ENCODE measurements at places on chromosomes 6 and 20.
A peak's percentile ranks its signal among the peaks of the same experiment; 100 is the strongest.

- DNase-seq: peak; percentile 4
Measured at GRCh38 chr6:127497410-127497809, 21.7 kb downstream of the MTCL3 start.

DNA sequence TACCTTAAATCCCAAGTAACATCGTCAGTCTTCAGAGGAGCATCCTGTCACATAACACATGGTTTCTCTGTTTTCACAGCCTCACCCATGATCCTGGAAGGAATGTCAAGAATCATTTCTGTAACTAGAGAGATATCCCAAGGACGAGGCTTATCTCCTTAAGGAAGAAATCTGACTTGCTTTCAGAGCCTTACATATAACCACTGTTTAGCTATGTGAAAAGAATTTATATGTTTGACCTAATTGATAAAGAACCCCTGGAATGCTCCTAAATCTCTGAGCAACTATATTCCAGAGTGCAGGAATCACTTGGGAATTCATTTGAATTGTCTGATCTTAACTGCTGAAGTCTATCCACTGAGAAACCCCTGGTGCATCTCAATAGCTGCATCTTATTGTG is 243.1 kb downstream of the ALDH8A1 start:
- DNase-seq: no peak

GRCh38 chr20:3199976-3200755 is 4.3 kb downstream of the DDRGK1 start:
- no peak for DNase-seq

DNA sequence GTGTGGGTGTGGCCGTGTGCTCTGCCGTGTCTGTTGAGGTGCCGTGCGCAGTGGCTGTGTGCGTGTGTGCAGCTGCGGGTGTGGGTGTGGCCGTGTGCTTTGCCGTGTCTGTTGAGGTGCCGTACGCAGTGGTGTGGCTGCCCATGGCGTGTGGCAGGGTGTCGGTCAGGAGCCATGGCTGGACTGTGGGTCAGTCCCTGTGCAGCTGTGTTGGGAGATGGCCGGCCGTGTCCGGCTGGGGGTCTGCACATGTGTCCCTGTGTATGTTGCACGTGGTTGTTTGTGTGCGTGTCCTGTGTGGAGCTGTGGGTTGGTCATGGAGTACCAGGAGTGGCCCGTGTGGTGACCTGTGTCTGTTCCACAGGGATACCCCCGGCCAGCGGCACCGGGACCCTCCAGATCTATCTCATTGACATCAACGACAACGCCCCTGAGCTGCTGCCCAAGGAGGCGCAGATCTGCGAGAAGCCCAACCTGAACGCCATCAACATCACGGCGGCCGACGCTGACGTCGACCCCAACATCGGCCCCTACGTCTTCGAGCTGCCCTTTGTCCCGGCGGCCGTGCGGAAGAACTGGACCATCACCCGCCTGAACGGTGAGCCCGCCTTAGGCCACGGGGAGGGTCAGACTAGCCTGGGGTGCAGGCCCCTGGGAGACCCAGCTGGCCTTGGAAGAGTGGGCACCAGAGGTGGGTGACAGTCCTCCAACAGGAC is 137.7 kb downstream of the TAF4 start:
- DNase-seq: no peak

- DNase-seq: no peak
Measured at GRCh38 chr6:121539439-121539838, 104.0 kb downstream of the GJA1 start.

- DNase-seq: no peak
Measured at GRCh38 chr6:167127785-167128531, 5.1 kb downstream of the CCR6 start.

DNA sequence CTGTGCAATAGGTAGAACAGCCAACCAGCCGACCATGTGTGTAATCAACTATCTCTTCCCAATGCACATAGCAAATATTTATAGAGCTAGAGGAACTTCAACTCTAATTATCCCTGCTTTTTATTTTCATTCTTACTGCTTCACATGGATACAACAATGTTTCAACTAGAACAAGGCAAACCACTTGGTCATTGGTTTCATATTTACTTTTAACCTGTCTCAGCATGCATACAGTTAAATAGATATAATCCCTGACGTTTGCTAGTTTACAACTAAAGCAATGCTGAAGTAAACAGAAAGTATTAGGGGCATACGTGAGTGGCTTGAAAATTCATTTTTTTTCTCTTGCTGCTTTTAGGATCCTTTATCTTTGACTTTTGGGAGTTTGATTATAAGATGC is 318.5 kb upstream of the MAP3K7 start:
- DNase-seq: no peak

DNA sequence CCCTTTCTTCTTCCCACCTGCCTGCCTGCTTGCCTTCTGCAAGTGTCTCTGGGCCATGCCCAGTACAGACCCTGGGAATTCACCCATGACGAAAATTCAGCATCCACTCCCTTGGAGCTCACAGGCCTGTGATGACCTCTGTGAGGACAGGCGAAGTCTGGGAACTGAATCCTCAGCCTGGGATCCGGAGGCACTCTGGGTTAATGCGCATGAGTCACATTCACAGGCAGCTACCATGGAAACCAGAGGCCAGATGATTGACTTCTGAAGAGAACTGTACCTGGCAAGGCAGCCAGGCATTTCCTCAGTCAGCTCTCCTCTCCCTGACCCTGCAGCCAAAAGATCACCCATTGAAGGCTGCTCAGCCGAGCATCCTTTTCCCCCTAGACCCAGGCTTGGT is 41.0 kb downstream of the SLC9A8 start:
- DNase-seq: peak; percentile 11

- no peak for DNase-seq
Measured at GRCh38 chr6:41679696-41680095, 41.4 kb downstream of the MDFI start.

GRCh38 chr6:27837625-27838057 is 74.6 kb downstream of the OR2B2 start:
- DNase-seq: no peak

- DNase-seq: no peak
Measured at GRCh38 chr6:150006961-150007464, 18.3 kb downstream of the RAET1L start.

GRCh38 chr20:5658912-5659345 is 91.3 kb upstream of the SHLD1 start:
- DNase-seq: no peak

- no peak for DNase-seq
Measured at GRCh38 chr20:1707588-1708449, 50.2 kb upstream of the SIRPG start.

DNA sequence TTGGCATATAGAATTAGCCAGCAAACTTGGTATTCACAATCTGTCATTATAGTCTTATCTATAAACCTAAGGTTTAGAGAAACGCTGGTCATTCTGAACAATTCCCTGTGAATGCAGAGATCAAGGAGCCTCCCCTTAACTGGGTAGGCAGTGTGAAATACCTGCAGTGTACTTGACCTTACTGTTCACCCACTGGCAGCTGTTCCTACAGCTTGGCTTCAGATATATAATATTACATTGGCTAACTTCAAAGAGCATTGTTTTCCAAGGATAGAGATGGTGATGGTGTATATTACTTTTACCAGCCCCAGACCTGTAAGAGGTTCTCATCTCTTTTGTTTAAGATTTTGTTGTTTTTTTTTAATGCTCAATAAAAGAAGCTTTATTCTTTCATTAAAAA is 168.3 kb downstream of the ESR1 start:
- no peak for DNase-seq

DNA sequence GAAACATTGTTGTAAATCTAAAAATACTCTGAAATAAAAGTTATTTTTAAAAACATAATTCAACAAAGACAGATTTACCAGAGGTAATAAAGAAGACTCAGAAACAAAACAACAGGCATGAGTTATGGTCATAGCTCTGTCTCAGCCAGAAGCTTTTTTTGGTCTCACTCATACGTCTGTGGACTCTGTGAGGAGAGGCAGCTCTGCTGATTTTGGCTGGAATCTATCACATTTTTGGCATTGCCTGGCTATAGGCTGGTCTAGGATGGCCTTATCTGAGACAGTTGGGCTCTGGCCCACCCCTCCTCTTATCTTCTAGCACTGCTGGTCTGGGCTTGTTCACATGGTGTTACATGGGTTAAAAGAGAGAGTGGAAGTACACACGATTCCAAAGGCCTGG is 514.0 kb upstream of the BTBD3 start:
- no peak for DNase-seq

DNA sequence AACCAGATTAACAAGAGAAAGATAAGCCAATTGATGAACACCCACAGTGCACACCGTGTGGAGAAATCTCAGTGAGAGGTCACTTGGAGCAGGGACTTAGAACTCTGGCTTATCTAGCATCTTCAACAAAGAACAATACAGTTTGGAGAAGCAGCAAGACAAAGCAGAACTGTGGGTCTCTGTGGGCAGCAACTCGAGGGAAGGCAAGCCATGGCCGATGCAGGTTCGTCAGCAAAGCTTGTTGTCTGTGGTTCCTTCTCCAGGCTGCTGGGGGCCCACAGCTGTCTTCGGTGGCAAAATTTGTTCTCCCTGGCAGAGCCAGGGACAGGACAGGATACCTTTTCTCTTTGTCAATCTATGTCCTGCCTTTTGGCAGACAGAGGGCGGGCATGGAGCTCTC is 22.1 kb downstream of the RPP40 start:
- no peak for DNase-seq

GRCh38 chr20:38548356-38549083 is 32.5 kb upstream of the ADIG start:
- DNase-seq: no peak

- DNase-seq: no peak
Measured at GRCh38 chr20:57211908-57212533, 54.4 kb downstream of the BMP7 start.

DNA sequence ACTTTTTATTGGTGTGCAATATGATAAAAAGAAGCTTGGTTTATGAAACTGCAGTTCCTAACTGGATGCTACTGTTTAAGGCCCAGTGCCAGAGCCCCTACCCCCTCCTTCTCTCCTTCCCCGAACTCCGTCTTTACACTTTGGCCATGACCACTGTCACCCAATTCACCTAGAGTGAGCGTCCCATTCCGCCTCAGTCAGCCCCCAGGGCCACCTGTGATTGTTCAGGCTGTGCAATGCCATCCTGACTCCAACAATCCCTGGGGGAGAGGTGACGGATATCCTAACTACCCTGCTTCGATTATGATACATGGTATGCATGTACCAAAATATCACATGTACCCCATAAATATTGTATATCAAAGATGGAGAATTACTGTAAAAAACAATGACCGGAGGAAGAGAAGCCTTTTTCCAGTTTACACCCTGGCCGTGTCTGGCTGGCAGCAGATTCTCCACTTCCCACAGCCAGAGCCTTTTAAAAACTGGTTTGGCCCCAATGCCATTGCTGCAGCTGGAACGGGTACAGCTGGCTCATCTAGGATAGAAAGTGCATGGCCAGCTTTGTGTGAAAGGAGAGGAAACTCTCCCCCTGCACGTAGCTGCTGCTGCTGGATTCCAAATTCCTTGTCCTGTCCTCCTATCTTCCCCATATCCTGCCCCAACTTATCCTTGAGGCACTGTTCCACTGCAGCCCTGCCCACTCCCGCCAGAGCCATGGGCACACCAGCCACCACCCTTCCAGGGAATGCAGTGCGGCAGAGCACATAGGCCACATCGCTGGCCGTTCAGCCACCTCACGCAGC is 99.7 kb downstream of the JPH2 start:
- no peak for DNase-seq

- peak; percentile 31 for DNase-seq
Measured at GRCh38 chr20:14951707-14952418, 614.5 kb upstream of the FLRT3 start.

DNA sequence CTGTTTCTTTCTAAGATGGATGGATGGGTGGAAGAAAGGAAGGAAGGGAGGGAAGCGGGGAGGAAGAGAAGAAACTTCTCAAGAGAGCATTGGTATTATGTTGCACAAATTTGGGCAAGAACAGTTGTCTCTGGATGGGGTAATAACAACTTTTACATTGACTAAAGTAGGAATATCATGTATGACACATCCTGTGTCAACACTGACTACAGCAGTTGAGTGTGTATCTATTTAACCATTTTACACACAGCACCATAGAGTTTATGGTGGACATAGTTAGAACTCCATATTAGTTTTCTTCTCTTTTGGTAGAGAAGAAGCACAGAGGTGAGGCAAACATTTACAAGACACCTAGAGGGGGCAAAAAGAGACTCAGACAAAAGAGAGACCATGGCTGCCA is 44.2 kb upstream of the RNF146 start:
- DNase-seq: no peak

DNA sequence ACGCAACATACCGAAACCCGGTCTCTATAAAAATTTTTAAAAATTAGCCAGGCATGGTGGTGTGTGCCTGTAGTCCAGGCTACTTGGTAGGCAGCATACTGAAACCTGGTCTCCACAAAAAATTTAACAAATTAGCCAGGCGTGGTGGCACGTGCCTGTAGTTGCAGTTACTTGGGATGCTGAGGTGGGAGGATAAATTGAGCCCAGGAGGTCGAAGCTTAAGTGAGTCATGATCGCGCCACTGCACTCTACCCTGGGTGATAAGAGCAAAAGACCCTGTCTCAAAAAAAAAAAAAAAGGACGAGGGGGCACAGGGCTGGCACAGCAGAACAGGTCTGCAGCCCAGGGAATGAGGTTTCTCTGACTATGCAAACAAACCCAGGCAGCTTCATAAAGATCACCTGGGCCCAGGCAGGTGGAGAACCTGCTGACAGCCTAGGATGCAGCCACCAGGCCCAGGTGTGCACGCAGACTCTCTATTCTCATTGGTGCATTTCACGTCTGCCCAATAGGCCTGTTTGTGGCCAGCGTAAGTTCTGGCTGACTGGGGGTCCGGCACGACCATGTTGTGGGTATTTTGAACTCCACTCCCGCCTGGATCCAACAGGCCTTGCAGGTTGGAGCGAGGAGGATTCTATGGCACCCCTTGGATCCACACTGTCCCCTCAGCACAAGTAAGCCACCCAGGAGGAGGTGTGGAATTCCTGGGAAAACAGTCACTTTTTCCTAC is 204.5 kb downstream of the PREX1 start:
- no peak for DNase-seq

GRCh38 chr6:52377538-52378221 is 15.7 kb downstream of the PAQR8 start:
- DNase-seq: no peak

DNA sequence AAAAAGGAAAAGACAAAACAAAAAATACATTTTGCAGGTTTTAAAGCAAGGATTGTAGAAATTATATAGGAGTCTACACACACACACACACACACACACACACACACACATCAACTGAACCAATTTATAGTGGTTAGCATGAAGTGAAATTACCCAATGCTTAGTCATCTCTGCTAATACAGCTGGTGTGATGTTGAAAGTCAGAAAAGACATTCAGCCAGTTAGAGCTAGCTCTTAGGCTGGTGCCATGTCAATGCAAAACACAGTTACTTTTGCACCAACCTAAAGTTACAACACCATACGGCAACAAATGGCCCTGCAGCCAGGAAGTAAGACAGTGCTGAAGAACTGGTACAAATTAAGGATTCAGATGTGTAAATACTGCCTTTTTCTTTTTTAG is 15.2 kb downstream of the FAM210B start:
- no peak for DNase-seq

GRCh38 chr20:25372584-25373336 is 17.9 kb downstream of the ABHD12 start:
- DNase-seq: no peak

DNA sequence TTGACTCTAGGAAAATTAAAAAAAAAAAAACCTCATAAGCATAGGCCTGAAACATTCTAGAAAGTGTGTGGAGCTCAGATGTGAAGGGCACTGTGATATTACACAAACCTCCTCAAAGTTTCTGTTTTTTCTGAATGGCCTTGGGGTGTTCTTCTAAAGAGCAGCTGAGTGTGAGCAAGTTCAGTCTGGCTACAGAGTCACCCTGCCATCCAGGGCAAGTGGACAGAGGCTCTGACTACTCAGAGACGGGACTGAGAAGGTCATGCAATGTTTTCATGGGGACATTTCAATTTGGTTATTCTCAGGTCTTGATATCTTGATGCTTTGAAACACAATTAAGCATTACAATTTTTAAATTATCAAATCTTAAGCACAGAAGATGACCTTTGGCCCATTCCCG is 36.6 kb upstream of the SSTR4 start:
- no peak for DNase-seq

Measured in NCI-H2171 (cell line).